ENCODE measurements at places on chromosomes 4 and X. TPM values are rescaled to one million over a fixed set of nuclear protein-coding genes. Genes with fewer than 3 reads are reported as not detected.

MFAP3L gene
- total RNA-seq = 2.6 TPM

GABRE gene
- total RNA-seq = 15.2 TPM

MTMR8 gene
- total RNA-seq = 0.11 TPM

GLRA2 gene
- not detected for total RNA-seq

CLCN5 gene
- total RNA-seq = 7.1 TPM

Measured in uterine smooth muscle cell (primary cell).